Activated T-helper 9 cell treated with anti-CD3 and anti-CD28 coated beads, Interleukin-2, amount 50 U/mL, for 16 hours (primary cell): ENCODE measurements at places on chromosomes 7 and 10.
A peak's percentile ranks its signal among the peaks of the same experiment; 100 is the strongest.

DNA sequence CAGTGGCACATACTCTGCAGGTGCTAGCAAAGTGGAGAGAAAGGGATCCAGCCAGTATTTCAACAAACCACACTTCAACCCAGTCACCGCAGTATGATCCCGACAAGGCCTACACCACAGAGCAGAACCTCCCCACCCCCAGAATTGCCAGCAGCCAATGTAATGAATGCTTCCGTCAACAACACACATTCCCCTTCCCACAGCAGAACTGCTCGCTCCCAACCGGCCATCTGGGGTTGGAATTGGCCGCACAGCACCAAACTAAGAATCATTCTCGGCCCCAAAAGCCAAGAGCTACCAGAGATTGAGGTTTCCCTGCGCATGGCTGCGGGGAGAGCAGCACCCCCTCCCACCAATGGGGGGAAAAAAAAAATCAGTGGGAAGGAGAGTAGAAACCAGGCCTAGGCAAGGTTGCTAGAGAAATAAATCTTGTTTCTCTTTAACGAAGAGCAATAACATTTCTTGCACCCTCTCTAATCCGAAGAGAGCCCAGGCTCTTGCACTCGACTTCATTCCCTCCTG is 1.1 kb downstream of the WASL start:
- DNase-seq = no peak

DNA sequence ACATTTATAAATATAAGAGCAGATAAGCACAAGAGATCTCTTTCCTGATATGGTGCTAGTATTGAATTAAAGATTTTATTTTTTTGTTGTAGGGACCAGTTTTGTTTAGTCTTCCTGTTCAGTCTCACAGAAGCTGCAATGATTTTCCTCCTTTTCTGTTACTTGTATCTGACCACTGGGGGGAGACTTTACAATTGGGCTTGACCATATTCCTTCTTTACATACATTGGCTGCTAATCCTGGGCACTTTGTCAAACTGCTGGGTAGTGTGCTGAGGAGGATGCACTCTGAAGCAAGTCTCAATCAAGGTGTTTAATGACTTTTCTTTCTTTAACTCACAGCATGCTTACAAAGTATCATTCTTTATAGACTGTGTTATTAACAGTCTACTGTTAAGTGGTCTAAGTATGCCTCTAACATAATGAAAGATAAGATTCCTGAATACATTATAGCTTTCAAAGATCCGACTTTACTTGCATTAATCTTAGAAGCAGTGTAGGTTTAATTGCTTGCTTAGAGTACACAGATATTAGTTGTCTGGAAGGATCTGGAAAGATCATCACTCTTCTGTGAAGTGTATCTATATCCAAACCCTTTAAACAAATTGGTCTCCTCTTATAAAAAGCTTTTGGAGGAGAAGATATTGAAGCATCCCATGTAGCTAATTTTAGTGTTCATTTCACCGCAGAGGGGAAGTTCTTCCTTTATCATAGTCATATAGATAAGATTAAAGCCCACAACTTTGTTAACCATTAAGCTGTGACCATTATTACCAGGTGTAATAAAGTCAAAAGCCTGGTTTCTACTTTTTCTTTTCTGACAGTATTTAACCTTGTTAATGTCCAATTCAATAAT is 3.1 kb downstream of the PALS2 start:
- no peak for DNase-seq

DNA sequence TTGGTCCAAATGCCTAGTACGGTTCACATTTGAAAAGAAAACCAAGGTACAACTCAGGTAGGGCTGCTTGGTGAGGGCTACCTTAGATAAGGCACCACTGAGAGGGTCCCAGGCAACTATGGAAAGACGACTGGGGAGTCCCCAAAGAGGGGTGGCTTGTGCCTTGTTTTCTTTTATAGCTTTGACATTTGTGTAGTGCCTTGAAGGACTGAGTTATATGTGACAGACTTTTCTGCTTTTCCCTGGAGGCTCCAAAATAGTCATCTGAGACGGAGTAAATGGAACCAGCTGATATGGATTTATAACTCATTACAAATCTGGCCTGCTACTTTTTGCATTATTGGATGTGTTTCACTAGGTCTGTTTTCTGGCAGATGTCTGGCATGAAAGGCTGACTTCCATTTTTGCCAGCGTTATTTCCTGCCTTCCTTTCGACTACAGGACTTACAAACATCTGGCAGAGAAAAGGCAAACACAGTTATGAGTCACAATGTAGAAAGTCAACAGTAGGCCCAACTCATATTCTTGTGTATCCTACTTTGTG is 88.2 kb upstream of the IMMP2L start:
- no peak for DNase-seq

DNA sequence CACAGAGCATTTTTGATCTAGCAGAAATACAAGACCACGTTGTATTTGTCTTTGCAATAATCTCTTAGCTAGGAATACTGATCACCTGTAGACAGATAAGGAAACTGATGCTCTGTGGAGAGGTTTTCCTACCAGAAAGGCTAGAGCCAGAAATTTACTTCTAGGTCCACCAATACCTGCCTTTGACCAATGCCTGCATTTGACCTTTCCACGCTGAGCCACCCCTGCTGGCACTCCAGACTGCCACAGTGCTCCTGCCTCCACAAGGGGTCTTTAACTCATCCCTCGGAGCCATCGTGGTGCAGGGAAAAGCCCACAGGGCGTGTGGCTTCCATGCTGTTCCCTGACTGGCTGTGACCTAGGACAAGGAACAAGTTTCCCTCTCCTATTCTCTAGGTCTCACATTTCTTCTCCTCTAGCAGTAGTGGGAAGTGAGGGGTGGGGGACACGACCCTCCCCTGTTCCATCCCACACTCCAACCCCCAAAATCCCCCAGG is 1.5 kb upstream of the ELN start:
- no peak for DNase-seq

DNA sequence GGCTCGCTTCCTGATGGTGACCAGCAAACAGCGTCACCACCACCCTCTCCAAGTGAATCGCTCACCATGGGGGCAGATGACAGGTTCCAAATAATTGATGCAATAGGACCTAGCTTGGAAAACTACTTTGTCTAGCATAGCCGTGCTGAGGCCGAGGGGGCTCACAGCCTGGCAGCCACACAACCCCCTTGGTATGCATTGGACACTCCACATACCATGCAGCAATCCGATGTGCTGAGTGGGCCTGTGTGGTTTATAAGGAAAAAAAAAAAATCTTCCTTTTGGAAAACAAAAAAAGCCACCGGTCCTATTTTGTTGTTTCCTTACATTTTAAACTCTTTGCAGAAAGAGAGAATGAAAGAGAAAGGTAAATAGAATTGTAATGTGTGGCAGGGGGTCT is 15.1 kb downstream of the GATA3 start:
- DNase-seq = no peak

GRCh38 chr10:119538632-119539358 is 3.7 kb downstream of the RGS10 start:
- no peak for DNase-seq

DNA sequence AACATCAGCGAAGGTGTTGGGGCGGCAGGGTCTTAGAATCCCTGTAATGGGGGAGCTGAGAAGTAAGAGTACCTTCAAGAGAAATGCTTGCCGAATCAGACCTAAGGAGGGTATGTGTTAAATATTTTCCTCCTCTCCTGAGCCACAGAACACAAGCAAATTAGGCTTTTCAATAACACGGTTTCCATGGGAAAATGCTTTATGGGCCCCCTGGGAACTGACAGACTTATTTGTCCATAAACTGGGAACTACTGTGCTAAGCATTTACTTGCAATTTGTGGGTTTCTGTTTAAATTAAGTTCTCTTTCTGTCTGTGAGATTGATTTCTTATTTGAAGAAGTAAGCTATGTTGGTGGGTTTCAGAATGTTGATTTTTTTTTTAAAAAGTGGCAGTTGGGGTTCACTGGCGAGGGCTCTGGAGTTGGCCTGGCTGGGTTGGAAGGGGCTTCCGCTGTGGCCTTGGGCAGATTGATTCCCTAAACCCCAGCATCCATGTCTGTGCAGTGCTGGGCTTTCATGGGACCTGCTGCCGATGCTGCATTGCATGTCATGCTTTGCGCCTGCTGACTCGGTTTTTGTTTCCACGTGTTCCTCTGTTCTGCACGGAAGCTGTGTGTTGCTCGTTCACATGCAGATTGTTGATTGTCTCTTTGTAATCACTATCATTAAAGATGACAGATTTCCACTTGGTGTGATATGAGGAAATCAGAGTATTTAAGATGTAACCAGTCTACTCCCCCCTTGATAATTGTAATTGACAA is 7.2 kb downstream of the RBM17 start:
- DNase-seq = no peak

DNA sequence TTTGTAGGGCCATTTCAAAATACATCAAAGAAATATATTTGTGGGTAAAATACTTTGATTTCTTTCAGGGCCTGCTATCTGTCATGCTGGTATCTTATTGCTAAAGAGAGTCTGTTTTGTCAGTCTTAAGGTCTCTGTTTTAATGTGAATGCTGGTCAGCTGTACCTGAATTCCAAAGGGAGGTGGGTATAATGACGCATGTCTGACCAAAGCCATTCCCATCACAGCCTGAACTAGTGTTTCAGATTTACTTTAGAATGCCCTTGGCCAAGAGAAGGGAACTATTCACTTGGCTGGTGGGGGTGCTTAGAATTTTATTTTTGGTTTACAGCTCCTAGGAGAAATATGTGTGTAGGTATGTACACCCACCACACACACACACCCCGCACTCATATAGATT is 30.6 kb upstream of the MYL10 start:
- no peak for DNase-seq

- no peak for DNase-seq
Measured at GRCh38 chr7:30990673-30991170, 27.0 kb downstream of the GHRHR start.

- DNase-seq = no peak
Measured at GRCh38 chr10:2130705-2131305, 393.5 kb upstream of the ADARB2 start.

DNA sequence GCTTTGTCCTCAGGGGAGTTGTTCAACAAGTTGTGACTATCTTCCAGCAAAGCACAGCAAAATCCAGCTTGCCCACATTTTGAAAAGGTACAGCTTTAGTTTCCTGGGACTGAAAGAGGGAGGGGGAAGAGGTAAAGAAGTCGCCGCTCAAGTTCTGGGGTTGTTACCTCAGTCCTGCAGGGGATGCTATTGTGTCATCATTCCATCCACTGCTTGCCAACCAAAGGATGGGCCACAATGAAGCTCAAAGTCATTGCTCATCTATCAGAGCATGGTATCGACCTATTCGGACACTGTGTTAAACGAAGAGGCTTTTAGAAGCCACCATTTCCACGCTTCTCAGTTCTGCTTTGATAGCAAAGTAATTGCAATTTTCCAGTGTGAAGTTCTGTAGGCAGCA is 34.3 kb downstream of the NPY start:
- no peak for DNase-seq

DNA sequence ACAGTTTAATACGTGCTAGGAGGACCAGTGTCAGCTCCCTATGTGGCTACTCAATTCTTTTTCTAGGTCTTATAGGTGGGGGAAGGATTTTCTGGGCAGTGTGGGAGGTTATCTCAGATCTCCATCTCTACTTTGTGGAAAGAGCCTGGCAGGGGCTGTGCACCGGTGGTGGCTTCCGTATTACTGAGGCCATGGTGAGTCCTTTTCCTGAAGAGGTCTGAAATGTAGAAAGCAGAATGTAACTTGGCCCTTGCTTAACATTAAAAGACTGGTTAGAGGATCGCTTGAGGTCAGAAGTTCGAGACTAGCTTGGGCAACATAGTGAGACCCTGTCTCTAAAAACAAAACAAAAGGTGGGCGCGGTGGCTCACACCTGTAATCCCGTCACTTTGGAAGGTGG is 2.7 kb upstream of the TPST1 start:
- DNase-seq = no peak

DNA sequence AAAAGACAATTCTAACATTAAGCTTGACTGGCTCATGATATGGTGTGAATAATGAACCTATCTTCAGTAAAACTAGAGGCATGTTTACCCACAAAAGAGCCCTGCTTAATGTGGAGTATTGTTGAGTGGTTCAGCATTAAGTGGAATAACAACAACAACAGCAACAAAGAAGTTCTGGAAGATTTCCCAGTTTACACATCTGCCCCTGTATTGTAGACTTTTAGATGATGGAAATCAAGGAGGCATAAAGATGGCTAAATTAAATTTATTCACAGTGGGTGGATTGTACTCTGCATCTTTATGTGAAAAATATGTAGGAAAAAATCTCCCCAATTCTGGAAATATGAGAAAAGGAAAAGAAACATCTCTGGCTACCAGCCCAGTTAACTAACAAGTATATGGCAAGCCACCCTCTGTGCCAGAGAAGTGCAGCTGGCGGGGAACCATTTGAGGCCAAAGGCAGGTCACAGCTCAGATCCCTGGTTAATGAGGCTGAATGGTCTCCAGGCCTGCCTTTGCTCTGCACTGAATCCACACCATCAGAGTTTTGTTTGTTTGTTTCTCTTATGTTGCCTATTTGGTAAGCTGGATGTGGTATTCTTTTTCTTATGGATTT is 186.0 kb downstream of the SEMA3D start:
- no peak for DNase-seq

DNA sequence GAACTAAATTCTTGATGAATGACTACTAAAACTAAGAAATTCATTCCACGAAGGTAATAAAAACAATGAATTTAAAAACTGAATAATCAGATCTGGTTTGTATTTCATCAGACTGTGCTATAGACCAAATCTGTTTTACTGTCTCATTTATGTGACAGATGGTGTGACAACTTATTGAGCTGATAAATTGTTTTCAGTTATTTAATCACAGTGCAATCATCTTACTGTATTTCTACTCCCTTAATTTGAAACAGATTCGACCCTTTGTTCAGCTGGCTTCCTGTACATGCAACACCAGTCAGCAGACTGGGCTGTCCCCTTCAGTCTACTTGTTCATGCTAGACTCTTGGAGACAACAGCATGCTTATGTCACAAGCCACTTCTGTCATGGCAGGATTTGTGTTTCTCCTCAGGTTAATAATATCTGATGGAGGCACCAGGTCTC is 150.9 kb downstream of the MBL2 start:
- DNase-seq = no peak

GRCh38 chr10:43137717-43138020 is 576 bp upstream of the CSGALNACT2 start:
- peak; percentile 15 for DNase-seq

DNA sequence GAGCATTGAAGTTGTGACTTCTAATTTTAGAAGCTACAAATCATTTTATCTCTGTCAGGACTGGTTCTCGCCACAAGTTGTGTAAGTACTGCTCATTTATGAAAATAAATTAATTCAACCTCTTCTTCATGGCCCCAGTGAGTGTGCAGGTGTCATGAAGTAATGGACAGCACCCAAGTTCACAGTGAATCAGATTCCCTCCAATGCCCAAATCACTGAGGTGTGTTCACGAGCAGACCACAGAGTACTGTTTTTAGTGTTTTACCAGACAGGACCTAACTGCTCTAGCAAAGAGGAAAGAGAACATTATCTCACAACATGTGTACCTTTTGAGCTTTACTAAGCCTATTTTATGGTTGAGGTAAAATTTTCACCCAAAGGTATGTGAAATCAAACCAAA is 980.0 kb downstream of the CNTNAP2 start:
- no peak for DNase-seq

DNA sequence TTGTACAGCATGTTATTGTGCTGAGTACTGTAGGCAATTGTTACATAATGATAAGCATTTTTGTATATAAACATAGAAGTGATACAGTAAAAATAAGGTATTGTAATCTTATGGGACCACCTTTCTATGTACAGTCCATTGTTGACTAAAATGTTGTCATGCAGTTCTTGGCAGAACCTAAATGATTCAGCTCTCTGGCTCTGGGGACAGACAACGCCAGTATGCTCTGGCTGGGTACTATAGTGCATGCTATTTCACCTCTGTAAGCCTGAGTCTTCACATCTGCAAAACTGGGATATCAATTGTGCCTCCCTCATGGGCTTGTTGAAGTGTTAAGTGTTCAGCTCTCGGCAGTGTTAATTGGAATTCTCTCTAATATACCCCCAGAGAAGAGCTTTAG is 674.3 kb downstream of the INHBA start:
- DNase-seq = no peak
